Left cardiac atrium (tissue), 4 donors: ENCODE measurements at places on chromosomes 1 and 21. TPM values are rescaled to one million over a fixed set of nuclear protein-coding genes. Genes with fewer than 3 reads are reported as not detected.

The CCDC30 gene
- 2.3 TPM for total RNA-seq

The INAVA gene
- total RNA-seq: 0.29 TPM

The DPYD gene
- 22.8 TPM for total RNA-seq

The DISP3 gene
- total RNA-seq: 0.06 TPM

The OR2AK2 gene
- not detected for total RNA-seq

The SLC9C2 gene
- 0.71 TPM for total RNA-seq

The S100A7A gene
- total RNA-seq: not detected

The TSPEAR gene
- 0.39 TPM for total RNA-seq

The FAM3B gene
- not detected for total RNA-seq

The KRTAP10-4 gene
- not detected for total RNA-seq

The SKI gene
- total RNA-seq: 47.1 TPM

The LCE1A gene
- not detected for total RNA-seq
